Adrenal gland (tissue), 19 donors: ENCODE measurements at places on chromosomes 5 and 9. TPM values are rescaled to one million over a fixed set of nuclear protein-coding genes. Genes with fewer than 3 reads are reported as not detected.

- H3K27me3 ChIP-seq = no peaks in the 10 kb centered on the region
- DNase-seq = no peak
- H3K27ac ChIP-seq = no peak overlapping the region
- no peak overlapping the region for H3K4me3 ChIP-seq
These were observed 216.4 kb upstream of the CYLC2 start for GRCh38 chr9:102778746-102779145.

- no peaks in the 10 kb centered on the region for H3K4me1 ChIP-seq
- H3K27me3 ChIP-seq = no peaks in the 10 kb centered on the region
- no peaks in the 10 kb centered on the region for H3K36me3 ChIP-seq
- no peak overlapping the region for H3K4me3 ChIP-seq
- DNase-seq = no peak
- H3K27ac ChIP-seq = no peak overlapping the region
These were observed 178.3 kb downstream of the CRB2 start for GRCh38 chr9:123534336-123534735.

DNA sequence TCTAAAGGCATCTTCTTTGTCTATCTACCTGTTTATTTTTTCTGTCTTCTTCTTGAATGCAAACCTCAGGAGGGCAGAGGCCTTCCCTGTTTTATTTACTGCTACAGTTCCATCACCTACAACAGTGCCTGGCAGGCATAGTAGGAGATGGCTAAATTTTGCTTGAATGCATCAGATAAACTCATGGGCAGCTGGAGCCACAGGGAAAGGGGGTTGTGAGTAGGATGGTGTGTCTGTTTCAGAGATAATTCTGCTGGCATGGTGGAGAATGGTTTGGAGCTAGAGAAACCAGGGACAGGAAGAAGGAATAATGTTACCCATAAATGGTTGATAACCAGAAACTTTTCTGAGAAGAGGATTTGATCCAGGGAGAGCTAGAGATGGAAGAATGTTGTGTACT lies 189.8 kb upstream of the BRINP1 start:
- H3K4me1 ChIP-seq = no peaks in the 10 kb centered on the region
- H3K36me3 ChIP-seq = no peaks in the 10 kb centered on the region
- no peak for DNase-seq
- H3K4me3 ChIP-seq = no peak overlapping the region

TRIM36 gene
- total RNA-seq = 2.2 TPM

OSMR gene
- total RNA-seq = 52.3 TPM

FABP6 gene
- total RNA-seq = 0.39 TPM
